ENCODE measurements at places on chromosomes 2 and 18. TPM values are rescaled to one million over a fixed set of nuclear protein-coding genes. Genes with fewer than 3 reads are reported as not detected.

DNA sequence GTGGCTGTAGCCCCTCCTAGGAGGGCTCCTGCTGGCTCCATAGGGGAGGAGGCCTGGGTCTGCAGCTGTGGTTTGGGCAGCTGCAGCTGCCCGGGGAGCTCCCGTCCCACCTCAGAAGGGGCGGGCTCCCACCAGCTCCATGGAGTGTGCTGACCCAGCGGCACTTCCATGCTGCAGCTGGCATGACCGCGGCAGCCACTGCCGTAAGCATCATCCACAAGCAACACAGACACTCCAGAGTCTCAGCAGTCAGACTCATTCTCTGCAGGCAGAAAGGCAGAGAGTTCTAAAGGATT is 660.1 kb upstream of the RAB6C start:
- DNase-seq, result no peak

DNA sequence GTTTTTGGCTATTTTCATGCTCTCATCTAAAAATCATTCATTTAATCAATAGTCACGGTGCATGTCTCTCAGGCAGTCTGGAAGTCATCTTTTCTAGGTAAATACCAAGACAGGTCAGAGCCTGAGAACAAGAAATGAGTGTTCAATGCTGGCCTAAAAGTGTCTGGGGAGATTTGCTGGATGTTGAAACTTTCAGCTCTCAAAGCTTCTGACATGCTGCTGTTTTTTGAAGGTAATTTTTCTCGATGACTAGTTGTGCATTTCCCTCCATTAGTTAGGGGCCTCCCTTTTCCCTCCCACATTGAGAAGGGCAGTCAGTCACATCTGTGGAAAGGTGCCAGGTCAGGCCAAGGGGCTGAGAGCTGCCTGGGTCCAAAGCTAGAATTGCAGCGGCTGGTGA is 115.6 kb downstream of the LPIN1 start:
- DNase-seq, result no peak

Gene CCBE1
- 3.3 TPM for total RNA-seq

GRCh38 chr2:45567974-45568789 is 42.9 kb downstream of the SRBD1 start:
- DNase-seq, result no peak

DNA sequence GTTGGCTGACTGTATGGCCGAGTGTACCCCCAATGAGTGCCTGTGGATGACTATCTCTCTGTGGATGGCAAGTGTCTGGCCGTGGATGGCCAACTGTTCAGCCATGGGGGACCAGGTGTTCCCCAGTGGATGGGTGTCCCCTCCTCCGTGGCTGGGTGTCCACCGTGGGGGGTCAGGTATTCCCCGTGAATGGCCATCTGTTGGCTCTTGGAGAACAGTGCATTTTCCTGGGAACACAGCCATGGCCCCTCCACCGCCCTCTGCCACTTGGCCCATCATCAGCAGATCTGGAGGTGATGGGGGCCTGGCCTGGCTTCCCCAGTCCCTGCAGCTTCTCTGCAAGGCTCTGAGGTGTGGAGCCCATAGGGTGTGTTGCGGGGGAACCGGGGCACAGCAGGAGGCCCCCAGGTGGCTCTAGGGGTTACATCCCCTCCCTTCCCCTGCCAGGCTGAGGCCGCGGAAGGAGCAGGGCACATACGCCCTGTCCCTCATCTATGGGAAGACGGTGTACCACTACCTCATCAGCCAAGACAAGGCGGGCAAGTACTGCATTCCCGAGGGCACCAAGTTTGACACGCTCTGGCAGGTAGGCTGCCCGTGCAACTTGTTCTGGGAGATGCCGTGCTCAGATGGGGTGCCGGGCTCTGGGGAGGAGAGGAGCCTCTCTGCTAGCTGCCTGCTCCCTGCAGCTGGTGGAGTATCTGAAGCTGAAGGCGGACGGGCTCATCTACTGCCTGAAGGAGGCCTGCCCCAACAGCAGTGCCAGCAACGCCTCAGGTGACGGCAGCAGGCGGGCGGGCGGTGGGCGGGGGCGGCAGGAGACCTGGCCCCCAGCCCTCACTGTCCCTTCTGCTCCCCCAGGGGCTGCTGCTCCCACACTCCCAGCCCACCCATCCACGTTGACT is 19.3 kb downstream of the ZAP70 start:
- no peak for DNase-seq

DNA sequence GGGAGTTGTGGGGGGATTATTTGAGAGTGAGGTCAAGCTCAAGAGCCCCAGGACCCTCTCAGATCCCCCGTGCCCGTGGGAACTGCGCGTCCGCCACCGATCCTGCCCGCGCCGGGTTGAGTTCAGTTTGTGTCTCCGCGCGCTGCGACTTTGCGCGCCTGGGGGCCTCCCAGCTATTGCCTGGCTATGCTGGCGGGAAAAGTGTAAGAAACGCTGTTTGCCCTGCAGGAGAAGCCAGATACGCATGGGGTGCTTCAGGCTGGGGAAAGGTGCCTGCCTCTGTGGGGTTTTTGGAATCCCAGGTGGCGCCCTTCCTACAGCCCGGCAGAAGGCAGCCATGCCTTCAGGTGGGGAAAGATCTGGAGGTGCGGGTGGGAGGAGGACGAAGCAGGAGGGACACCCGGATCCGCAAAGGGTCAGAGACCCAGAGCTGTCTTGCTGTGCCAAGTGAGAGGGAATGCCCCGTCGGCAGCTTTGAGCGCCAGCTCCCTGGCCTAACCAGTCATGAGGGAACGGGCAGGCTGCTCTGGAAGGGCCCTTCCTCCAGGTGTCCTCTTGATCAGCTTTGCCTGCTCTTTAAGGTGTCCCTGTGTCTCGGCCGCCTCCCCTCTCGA is 22.5 kb downstream of the TEX44 start:
- DNase-seq, result no peak

DNA sequence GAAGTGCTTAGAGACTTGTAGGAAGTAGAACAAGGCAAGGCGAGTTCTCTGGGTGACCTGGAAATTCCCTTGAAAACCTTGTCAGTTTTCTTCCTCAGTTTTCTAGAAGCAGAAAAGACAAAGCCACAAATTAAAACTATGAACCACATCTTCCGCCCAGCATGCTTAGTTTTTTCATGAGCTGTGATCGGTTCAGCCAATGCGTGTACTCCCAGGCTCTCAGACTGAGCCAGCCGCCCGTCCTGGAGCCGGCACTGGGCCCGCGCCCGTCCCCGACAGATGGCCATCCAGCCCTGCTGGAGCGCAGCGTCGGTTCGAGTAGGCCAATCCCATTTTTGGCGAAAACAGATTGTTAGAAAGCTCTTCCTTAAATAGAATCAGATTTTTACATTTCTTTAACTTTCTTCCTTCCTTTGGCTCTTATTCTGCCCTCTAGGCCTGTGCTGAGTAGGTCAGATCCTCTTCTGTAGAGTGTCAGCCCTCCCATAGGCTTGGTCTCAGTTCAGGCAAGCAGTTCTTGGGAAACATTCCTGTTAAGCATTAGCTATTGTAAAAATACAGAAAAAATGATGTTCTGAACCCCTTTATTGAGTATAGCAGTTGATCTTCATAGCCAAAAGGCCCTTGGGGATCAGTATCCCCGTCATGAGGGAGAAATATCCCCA is 112.5 kb downstream of the NCK2 start:
- DNase-seq, result no peak

- no peak for DNase-seq
Measured at GRCh38 chr2:225037415-225038230, 4.6 kb downstream of the DOCK10 start.

DNA sequence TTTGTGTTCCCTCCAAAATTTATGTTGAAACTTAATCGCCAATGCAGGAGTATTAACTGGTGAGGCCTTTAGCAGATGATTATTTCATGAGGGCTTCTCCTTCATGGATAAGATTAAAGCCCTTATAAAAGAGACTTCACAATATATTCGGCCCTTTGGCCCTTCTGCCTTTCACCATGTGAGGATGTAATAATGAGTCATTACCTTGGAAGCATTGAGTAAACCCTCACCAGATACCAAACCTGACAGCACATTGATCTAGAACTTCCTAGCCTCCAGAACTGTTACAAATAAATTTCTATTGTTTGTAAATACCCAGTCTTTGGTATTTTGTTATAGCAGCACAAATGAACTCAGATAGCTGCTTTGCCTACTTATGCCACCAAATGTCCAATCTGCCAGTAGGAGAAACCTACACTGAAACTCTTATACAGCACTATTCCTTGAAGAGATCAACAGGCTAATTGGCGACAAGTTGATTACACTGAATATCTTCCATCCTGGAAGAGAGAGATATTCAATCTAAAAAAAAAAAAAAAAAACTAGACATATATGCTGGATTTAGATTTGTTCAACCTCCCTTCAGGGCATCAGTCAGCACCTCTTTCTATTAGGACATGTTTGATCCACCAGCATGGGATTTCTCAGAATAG is 125.9 kb upstream of the COL5A2 start:
- DNase-seq, result no peak

Gene C18orf54
- 12.9 TPM for total RNA-seq

Gene MFSD6
- 54.3 TPM for total RNA-seq

DNA sequence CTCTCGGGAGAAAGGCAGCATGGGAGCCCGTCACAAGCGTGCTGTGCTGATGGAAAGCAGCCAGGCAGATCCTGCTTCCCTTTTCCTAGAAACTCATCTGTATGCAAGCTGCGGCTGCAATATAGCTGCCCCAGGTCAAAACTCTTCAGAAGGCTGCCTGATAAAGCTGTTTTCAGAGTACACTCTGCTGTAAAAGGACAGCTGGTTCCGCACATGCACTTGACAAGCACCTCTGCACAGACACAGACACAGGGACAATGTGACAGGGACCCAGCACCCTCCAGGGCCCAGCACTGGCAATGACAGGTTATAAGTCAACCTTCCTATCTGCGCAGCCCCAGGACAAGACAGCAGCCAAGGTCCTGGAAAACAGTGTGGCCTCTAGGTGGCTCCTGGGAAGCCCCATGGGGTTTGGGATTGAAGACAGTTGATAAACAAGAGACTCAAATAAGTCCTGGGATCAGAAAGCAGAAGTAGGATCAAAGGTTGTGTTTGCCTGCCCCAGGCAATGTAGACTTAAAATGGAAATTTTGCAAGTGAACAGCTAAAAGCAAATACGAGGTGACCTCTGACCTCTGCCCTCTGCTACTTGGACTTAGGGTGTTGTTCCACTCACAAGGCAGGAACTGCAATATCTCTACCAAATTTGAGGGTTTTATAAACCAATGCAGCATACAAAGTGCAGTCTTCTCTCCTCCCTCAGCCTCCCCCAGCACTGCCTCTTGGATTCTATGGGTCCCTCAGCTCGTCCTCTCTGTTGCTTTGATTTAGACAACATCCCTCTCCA is 16.9 kb downstream of the SLC66A2 start:
- no peak for DNase-seq

DNA sequence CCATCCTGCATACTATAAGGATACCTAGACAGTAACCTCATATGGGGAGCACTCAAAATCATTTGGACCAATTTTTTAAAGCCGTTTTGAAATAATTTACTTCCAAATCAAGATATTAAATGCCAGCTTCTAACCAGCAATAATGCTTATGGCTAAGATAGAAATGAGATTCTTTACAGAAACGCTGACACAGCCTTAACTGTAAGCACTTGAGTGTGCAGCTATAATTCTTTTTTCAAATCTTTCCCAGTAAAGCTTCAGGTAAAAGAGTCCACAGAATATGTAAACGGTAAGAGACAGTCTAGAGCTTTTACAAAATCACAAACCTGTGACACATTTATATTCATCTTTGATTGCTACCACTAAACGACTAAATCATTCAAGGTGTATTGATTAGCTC is 4.5 kb downstream of the NXPH2 start:
- DNase-seq, result no peak

Gene LCT
- not detected for total RNA-seq

Gene UXS1
- total RNA-seq, result 79.7 TPM

- no peak for DNase-seq
Measured at GRCh38 chr2:234691968-234692955, 195.4 kb upstream of the ARL4C start.

GRCh38 chr2:180130403-180130802 is 123.3 kb upstream of the CWC22 start:
- no peak for DNase-seq

Gene OLA1
- 104 TPM for total RNA-seq

DNA sequence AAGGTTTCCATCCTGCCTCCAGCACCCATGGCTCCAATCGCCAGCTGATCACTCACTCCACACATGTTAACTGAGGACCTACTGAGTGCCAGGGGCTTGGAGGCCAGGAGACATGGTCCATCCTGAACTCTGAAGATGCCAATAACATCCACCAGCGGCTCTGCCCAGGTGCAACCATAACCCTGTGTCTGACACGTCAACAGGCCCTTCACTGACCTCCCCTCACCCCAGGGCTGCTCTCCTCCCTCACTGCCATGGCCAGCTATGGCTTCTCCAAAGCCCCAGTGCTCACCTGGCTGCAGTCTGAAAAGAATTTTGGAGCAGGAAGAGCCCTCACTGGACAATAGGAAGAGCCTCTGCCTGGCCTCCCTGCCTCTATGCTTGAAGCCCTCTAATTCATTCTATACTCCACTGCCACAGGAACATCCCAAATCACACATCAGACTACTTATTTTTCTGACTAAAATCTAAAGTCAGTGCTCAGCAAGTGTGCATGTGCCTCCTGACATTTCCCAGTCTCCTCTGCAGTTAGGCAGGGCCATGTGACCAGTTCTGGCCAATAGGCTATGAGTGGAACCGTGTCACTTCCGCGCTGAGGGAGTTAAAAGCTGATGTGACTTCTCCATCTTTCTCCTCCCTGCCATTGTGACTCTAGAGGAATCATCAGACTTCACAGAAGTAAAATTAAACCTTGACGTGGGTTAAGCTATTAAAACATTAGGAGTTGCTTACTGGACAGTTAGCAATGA is 37.2 kb downstream of the ZBTB7C start:
- DNase-seq, result no peak

DNA sequence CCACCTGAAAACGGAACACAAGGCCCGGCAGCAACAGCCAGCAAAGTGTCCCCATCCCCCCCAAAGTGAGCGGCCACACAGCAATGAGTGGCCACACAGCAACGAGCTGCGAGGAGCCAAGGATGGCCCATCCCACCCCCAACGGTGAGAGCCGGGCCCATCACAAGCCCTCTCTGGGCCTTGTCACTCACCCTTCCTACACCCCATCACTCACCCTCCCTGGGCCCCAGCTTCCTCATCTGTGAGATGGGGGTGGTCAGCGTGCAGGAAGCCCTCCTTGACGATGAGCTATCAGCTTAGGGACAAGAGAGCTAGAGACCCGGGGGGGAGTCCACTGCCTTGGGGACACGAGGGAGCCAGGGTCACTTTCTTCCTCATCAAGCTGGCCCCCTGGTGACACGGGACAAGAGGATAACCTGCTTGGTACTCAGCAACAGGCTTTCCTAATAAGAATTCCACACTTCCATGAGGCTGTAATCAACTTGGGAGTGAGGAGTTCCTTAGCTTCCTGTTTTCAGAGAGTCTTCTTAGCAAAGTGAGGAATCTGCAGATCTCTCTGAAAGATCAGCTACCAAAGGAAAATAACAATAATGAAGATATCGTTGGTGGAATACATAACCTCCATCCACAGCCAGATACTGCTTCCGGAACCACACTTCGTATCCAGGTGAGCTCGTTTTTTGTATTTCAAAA is 92.8 kb downstream of the HDAC4 start:
- no peak for DNase-seq

Gene MEP1B
- not detected for total RNA-seq

Gene PTPN4
- 9.6 TPM for total RNA-seq

DNA sequence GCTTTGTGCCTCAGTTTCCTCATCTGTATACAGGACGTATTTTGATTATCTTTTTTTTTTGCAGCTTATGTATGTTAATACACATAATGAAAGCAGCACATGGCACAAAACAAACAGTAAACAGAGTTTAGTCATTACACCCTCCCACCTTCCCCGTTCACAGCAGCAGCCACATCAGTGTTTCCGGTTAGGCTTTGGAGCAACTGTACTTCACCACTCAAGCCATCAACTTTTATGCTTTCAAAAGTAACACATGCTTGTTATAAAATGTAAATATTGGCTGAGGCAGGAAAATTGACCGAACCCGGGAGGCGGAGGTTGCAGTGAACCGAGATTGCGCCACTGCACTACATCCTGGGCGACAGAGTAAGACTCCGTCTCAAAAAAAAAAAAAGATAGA is 117.3 kb downstream of the MTCL1 start:
- DNase-seq, result no peak

Data from epithelial cell of proximal tubule (primary cell).